ENCODE measurements at places on chromosomes 11 and 22.

DNA sequence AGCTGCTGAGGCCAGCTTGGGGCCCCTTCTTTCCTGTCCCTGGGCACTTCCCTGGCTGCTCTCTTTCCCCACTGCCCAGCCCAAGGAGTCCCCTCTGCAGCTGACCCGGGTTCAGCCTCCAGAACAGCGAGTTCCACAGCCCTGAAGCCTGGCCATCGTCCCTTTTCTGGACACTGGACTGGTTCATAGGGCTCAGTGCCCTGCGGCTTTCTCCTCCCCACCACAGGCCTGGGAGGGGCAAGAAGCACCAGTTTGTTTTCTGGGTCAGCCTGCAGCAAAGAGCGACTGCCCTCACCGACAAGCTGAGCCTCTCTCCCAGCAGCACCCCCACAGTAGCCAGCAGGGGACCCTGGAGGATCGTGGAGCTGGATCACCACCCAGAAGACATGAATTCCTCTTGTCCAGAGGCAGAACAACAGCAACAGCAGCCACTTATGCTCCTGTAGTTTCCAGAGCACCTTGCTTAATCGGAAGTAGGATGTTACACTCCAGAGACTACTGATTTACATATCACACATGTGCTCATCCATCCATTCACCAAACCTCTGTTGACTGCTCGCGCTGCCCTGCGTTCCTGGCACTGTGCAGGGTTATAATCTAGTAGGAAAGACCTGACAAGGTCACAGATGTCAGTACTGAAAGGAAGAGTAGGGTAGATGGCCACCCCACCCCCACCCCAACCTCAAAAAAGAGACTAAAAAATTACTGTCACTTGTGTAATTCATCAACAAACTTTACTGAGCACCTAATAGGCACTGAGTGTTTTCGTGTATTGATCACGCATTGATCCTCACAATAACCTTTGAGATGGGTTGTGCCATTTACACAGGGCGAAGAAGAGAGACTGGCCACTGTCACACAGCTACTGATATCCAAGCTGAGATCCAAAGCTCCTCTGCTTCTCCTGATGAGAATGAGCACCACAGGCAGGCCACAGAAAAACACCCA lies 13.0 kb upstream of the CXCR5 start:
- DNase-seq = peak; percentile 38

GRCh38 chr11:64385945-64386704 lies 27.2 kb downstream of the RPS6KA4 start:
- no peak for DNase-seq

DNA sequence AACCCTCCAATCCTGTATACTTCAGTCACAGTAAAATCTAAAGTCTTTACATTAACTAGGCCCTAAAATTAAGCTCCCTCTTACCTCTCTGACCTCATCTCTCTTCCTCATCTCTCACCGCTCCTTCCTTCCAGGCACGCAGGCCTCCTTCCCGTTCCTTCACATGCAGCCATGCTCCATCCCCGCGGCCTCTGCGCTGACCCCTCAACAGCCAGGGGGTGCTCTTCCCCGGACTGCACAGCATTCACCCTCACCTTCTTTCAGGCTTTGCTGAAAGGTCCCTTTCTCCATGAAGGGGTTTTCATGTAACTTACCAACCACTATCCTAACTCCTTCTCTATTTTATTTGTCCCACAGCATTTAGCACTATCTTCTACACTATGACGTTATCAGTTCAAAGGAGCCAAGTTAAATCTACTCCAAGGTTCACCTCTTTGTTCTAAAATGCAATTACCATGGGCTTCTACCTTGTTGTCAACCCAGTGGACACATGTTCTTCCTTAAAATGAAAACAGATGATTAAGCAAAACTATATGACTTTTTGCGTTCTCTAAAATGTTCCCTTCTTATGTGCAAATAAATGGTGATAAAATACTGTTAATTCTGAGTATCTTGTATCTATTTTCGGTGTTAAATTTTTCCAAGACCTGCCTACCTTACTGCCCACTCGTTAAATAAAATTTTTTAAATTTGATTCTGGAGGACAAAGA lies 57.8 kb upstream of the APOA1 start:
- no peak for DNase-seq

GRCh38 chr11:96288915-96289314 lies 54.1 kb downstream of the MAML2 start:
- no peak for DNase-seq

DNA sequence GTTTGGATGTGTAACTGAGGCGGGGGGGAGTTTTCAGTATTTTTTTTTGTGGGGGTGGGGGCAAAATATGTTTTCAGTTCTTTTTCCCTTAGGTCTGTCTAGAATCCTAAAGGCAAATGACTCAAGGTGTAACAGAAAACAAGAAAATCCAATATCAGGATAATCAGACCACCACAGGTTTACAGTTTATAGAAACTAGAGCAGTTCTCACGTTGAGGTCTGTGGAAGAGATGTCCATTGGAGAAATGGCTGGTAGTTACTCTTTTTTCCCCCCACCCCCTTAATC lies 2.3 kb downstream of the MALAT1 start:
- no peak for DNase-seq

DNA sequence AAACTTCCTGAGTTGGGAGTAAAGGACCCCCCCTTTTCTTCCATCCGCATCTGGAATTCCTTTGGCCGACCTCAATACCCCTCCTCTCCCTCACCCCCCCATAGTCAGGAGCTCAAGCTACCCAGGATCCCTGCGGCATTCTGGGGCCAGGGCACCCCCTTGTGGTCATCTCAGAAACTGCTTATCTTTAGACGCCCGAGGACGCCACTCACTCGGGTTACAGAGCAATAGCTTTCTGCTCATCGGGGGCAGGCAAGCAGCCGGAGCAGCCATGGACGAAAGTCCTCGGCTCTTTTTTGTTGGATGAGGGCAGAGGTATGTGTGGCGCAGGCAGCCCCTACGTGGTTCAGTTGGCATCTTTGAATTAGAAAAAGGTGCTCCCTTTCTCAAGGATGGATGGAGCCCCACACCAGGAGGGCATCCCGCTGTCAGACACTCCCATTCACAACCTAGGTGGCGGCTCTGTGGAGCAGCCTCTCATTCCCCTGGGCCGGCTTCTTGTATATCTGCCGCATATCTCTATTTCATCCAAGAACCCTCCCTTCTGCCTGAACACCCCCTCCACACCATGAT lies 2.3 kb downstream of the C1QTNF5 start:
- peak; percentile 61 for DNase-seq

DNA sequence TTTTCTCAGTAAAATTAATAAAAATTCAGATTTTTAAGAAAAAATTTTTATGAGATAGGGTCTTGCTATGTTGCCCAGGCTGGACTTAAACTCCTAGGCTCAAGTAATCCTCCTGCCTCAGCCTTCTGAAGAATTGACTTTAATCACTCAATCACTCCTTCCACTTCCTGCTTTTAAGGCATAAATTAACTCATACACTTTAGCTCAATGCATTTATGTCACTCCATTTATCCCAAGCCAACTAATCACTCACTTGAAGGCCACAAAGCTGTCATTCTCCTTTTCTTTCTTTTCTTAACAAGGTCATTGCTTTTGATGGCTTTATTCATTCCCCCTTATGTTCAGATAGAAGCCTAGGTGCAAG lies 877 bp downstream of the ALG9 start:
- no peak for DNase-seq
